ENCODE measurements at places on chromosomes 11 and 22.

DNA sequence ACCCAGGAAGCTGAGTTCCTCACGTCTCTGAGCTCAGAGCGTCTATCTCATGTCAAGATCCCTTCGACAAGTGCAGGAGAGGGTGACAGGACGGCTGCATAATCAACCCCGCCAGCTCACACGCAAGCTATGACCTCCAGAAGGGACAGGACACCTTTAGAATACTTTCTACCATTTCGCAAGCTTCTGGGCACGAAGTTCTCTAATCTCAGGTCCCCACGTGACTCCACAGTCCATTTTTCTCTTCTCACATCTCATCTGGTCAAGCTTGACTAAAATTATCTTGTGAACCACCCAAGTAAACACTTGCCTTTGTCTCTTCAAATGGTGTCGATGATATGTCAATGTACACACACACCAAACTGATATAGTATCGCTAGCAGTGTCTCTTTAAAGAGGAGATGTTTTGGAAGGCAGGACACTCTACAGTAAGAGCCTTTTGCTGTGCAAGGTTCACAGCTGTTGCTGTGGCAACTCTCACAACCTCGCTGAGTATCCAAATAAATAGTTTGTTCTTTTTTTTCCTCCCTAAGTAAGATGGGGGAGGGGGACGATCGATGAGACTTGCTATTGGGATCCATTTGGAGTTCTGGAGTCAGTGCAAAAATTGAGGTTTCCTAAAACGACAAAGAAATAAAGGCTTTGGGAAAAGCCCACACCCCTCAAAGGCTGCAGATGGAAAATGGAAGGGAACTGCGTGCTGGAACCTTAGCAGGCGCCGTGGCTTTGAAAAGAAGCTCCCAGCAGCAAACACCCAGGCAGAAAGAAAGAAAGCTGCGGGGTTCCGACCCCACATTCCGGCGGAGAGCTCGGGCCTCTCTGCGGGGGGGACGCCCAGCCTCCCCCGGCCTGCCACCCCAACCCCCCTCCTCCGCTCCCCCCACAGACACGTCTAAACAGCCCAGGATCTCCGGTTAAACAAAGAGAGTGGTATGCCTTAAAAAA is 215.4 kb upstream of the UBASH3B start:
- no peak for DNase-seq

GRCh38 chr11:14645985-14646900 is 2.6 kb downstream of the PDE3B start:
- no peak for DNase-seq

- no peak for DNase-seq
These were observed 912.8 kb downstream of the DLG2 start for GRCh38 chr11:84714316-84714780.

GRCh38 chr22:20808844-20809243 is 34.9 kb downstream of the SERPIND1 start:
- DNase-seq: no peak

GRCh38 chr22:48236261-48236660 is 1473.8 kb downstream of the TBC1D22A start:
- DNase-seq: no peak

GRCh38 chr22:22692707-22693530 is 48.5 kb downstream of the GGTLC2 start:
- peak; percentile 26 for DNase-seq

DNA sequence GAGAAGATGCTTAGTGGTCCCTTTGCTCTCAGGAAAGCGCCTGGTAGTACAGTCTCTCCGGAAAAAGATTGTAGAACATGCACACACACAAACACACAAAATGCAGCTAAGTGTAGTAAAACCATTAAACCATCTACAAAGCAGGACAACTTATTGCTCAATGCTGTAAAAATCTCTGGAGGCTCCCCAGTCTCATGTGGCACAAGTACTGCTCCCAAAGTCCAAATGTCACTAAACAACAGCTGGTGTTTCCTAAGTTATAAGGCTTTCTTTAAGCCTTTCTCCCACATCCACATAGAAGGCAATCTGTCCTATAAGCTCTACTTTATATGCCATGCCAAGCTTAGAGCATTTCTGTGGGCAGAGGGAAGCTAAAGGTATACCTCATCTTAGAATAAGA is 32.9 kb downstream of the CDON start:
- DNase-seq: no peak

DNA sequence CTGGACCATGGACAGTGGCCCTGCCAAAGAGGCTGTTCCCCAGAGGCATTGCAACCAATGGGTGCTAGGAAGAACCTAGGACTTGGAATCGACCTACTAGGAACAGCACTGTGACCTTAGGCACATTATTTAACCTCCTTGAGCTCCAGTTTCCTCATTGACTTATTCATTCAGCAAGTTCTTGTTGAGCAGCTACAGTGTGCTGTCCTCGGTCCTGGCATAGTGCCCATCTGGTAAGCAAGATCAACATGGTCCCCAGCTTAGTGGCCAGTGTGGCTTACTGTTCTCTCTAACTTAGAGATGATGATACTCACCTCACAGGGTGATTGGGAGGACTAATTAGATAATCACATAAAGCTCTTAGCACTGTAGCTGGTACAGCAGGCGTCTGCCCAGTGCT is 8.2 kb downstream of the ABCG4 start:
- DNase-seq: no peak

- DNase-seq: no peak
These were observed 26.9 kb downstream of the SNAP29 start for GRCh38 chr22:20885557-20886323.

GRCh38 chr11:124311670-124312069 is 2.1 kb downstream of the OR8D1 start:
- DNase-seq: no peak

DNA sequence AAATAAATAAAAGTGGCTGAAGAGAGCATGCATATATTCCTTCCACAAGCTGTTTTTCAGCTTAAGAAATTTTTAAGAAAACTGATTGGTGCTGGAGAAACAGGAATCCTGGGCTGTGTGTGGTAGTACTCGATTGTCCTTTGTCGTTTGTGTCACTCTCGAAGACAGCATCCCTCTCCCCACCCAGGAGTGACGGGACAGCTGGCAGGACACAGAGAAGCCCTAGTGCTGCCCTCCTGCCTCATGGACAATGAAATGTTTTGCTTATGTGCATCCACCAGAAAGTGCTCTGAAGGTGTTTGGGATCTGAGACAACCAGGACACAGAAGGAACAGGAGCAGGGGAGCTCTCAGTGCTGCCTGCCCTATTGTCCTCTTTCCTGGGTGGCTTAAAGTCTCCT is 12.8 kb downstream of the PLAAT4 start:
- DNase-seq: no peak

DNA sequence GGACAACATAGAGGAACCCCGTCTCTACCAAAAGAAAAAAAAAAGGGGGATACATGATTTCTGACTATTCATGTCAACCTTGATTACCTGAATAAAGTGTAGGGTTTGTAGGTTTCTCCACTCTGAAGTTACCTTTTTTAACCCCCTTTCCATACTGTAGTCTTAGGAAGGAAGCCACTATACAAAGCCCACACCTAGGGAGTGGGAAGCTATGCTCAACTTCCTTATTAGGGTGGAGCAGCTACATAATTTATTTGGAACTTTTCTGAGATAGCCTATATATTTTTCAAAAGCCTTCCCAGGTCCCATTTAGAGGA is 582 bp upstream of the ATP6V1E1 start:
- DNase-seq: no peak

DNA sequence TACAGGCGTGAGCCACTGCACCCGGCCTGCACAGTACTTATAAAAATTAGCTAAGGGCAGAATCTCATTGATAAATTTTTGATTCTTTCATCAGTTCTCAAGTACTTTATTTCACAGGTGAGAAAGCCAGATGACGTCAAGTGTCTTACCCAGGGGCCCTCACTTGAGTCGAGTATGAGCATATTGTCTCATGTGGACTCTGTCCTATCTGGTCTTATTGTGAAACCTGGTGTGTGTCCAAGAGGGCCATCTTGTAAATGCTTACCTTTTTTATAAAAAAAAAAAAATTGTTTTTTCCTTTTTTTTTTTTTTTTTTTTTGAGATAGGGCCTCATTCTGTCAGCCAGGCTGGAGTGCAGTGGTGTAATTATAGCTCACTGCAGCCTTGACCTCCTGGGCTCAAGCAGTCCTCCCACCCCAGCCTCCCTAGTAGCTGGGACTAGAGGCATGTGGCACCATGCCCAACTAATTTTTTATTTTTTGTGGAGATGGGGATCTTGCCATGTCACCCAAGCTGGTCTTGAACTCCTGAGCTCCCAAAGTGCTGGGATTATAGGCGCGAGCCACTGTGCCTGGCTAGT is 6.0 kb downstream of the ACO2 start:
- no peak for DNase-seq

DNA sequence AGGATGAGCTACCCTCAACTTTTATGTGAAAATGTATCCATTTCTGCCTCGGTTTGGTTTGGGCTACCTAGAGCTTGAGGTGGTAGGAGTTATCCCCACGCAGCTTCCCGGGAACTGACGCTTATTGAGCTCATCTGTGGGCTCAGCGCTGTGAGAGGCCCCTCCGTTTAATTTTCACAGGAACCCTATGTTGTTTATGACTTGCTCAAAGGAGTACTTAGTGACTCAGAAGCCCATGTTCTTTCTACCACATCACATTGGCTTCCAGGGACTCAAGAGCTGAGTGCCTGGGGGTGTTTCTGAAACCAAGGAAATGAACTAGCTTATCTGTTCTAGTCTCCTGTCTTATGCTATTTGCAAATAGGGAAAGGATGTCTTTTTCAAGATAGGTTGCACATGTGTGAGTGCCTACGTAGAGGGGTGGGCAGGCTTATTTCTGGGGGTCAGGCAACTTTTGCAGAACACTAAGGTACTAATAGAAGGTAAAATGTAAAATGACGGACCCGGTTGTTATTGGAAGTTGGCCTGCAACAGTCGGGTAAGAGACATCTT is 40.5 kb downstream of the MICAL2 start:
- no peak for DNase-seq

DNA sequence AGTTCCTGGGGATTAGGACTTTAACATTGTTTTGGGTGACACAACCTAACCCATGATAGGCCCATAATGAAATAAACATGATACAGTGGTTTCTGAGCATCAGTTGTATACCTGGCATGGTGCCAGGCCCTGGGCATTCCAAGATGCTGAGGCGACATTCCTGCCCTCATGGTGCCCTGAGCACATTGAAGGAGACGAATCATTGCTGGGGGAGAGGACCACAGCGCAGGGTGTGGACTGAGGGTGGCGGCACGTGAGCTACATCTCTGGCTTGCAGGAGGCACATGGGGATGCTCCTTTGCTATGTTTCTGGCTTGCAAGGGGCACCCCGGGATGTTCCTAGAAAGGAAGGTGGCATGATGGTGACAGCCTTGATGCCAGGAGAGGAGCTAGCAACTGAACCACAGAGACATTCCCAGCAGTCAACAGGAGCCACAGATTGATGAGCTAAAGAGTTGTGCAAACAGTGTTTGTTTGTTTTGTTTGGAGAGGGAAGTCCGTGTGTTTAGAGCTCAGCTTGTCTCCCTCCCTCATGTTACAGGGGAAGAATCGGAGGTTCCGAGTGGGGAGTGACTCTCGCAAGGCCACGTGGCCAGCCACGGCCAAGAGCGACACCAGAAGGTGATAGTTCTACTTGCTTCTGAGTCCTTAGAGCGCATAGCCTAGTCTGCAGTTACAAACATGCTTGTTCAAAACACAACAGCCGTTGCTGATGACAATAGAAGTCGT is 106.4 kb downstream of the MIAT start:
- no peak for DNase-seq

DNA sequence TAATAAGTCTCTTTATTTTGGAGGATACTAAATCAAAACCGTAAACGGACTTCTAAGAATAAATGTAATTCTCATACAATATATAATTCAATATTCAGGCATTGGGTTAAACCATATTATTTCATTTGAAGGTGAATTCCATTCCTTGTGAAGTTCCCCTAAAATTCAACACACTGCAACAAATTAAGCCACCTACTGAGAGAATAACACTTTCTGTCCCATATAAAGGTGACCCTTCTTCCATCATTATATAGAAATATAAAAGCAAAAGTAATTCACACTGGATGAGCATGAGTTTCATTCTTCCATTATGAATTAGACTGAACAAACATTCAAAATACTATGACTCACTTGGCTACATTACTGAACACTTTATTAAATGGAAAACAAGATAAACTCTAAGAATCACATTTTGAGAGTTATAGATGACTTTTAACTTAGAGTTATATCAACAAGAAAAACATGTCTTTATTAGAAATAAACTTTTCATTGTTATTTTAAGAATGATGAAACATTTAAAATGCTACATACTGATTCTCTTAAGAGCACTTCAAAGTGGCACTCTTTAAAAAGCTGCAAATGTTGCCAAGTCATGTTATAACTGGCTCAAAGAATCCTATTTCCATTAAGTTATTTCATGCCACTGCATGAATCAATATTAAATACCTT is 2.8 kb downstream of the SESN3 start:
- DNase-seq: no peak

- no peak for DNase-seq
These were observed 315.9 kb downstream of the CADM1 start for GRCh38 chr11:115188188-115188897.

DNA sequence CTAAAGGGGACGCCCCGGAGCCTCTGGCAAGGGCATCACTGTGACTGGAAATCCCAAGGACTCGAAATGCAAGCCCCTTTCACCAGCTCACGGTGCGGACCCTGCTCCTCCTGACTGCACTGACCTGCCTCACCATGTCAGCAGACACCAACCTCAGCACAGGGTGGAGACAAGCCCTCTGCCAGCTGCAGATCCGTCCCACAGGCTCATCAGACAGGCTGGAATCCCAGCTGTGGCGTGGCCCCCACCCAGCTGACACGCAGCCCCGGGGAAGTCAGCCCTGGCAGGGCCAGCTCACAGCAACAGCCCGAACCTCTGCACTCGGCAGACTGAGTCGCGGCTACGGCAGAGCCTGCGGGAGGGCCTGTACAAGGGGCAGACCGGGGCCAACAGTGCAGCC is 36.8 kb downstream of the BRD1 start:
- no peak for DNase-seq

- no peak for DNase-seq
These were observed 117.8 kb downstream of the APOL5 start for GRCh38 chr22:35835267-35835997.

DNA sequence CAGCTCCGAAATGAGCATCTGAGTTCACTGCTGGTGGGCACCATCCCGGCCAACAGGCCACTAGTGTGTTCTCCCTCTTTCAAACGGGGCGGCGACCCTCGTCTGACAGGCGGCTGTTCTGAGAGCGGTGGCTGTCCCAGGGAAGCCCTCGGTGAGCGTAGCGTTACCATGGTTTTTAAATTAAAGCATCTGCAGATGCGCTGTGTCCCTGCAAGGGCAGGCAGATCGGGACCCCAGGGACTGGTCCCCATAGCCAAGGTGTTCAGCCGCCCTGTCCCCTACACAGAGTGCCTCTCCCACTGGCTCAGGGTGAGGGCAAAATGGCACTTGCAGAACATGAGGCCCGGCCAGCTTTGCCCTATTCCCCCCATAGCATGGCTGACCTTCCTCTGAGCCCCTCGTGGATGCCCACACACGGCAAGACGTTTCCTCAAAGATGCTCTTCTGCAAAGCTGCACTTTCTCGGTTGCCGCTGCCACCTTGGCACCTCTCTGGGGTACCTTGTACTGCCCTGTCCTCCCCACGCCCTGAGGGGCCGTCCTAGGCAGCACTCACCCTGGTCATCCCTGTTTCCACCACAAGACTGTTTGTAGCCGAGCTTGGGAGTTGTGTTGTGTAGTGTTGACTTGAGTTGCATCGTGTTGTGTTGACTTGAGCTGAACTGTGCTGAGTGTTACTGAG is 51.9 kb upstream of the KCNQ1OT1 start:
- DNase-seq: no peak
